ENCODE measurements at places on chromosomes 7 and 10.

- peak; percentile 54 for DNase-seq
These were observed 26.0 kb downstream of the ASB4 start for GRCh38 chr7:95511716-95512260.

GRCh38 chr10:18505456-18506118, 145.8 kb downstream of the NSUN6 start:
- no peak for DNase-seq

- DNase-seq, result no peak
These were observed 31.0 kb downstream of the PPIF start for GRCh38 chr10:79378383-79378646.

DNA sequence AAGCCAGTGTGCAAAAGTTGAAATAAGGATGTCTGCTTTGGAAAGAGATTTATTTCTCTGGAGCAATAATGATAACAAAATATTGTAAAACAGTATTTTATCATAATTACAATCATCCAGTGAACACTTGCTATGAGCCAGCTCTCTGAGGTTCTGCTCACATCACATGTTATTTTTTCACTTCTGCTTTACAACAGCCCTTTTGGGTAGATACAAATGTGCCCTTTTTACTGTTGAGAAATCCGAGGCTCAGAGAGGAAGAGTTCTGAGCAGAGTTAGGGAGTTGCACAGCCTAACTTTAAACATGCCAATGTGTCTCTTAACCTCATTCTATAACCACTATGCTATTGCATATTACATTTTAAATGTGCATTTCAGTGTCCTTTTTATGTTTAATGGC, 232.6 kb upstream of the CDC14C start:
- no peak for DNase-seq

DNA sequence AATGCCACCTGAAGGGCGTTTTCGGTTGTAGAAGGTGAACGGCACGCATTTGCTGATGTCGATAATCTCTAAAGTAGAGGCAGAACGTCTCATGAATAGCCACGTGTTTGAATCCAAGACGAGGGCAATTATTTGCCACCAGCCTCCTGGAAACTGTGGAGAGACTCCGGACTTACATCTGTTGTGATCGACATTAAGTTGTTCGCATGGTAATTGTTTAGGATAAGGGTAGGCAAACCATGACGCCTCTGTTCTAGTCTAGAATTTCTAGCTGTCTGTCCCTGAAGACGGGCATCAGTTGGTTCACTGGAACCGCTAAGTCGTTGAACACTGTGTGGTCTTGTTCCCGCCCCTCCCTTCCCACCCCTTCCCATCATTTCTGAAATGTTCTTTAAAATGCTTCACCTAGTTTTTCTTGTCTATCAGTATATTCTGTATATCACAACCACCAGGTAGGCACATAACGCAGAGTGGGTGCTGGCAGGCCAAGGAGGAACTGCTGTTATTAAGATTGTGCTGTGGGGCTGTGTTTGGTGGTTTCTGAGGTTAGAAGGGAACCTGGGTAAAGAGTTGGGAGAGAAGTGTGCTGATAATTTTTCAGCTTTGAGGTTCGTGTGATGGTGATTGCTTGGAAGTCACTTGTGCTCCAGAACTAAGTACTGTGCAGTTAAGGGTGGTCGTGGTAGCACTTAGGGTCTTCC, 1.2 kb downstream of the UBE3C start:
- no peak for DNase-seq

DNA sequence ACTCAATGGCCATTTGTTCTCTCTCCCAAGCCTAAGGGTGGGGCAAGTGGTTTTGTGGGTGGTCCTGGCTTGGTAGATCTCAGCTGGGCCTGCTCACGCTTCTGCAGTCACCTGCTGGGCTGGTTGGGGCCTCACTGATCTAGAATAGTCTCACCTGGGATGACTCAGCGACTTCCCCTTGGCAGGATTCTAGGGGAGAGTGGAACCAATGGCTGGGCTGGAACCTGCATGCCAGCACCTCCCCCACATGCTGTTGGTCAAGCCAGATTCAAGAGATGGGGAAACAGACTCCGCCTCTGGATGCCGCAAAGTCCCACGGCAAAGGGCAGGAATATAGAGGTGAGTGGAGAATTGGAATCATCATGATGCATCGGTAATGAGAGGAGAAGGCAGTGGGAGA, 292.9 kb upstream of the NPVF start:
- no peak for DNase-seq

- DNase-seq, result no peak
These were observed 15.2 kb upstream of the FZD1 start for GRCh38 chr7:91248996-91249395.

DNA sequence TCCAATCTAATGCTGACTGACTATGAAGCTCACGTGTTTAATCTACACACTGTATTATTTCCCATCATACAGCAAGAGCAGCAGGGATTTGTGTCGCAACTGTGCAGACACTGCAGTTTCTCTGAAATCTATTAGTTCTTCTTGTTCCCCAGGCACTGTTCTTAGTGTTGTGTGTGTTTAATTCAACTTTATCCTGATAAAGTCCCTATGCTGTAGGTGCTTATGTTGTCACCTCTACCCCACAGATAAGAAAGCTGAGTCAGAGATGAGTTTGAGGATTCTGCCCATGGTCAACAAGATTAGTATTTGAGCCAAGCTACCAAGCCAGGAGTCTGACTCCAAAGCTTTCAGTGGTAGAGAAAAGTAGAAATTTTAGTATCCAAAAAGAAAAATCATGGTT, 22.5 kb upstream of the EPHB6 start:
- no peak for DNase-seq

DNA sequence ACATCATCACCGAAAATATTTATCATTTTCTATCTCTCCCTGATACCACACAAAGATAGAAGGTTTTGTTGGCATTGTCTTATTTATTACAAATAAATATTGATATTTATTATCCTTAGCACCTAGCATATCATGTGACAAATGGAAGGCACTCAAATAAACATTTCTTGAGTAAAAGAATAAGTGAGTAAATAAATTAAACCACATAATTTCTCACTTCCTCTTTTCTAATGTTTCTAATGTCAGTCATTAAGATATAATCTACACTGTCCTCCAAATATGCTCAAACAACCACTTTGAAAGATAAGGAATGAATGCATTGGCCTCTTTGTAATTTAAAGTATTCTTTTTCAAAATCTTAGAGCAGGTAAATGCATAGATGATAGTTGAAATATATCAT, 1027.8 kb upstream of the LRRTM3 start:
- no peak for DNase-seq

- no peak for DNase-seq
These were observed 733.1 kb upstream of the C7orf33 start for GRCh38 chr7:147857152-147858140.

- DNase-seq, result peak; percentile 71
These were observed 18.8 kb upstream of the AOAH start for GRCh38 chr7:36742911-36743775.

DNA sequence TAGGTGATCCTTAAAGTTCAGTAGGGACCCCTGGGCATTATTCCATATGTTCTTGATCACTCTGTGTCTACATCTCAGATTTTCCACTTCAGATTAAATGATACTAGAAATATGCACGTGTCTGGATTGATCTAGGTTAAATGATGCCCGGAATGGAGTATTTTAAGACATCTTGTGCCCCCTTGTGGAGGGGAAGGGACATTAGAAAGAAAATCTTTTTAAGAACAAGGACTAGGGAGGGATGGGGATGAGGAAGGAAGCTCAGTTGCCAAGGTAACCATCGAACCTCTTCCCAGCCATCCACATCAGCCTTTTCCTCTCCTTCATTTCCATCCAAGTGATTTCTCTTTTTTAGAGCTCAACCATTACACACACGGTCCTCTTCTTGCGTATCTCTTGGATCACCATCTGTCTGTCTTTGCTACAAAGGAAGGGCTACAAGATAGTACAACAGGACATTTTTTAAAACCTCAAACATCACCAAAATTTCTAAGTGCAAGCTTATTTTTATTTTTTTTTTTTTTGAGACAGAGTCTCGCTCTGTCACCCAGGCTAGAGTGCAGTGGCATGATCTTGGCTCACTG, 40.5 kb downstream of the PRSS2 start:
- no peak for DNase-seq

- DNase-seq, result no peak
These were observed 6.5 kb downstream of the HIPK2 start for GRCh38 chr7:139771001-139771956.

GRCh38 chr7:102065226-102065625, 221.4 kb upstream of the SH2B2 start:
- no peak for DNase-seq

- peak; percentile 21 for DNase-seq
These were observed 43.5 kb downstream of the YKT6 start for GRCh38 chr7:44244282-44244681.

- no peak for DNase-seq
These were observed 27.1 kb upstream of the TTYH3 start for GRCh38 chr7:2604608-2605174.

DNA sequence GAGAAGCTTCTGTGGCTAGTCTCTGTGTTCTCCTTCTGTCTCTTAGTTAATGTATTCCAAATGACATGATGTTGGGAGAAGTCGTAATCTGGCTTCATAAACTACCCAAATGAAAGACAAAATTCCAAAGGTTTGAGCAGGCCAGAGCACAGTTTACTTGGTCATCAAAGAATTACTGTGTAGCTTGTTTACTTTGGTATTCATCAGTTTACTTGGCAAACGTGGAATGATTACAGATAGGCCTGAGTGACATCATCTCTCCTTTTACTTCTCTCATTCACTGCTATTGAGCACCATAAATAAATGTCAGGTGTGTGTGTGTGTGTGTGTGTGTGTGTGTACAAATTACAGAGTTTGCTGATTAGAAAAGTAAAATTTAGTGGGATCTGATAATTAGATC, 327.3 kb downstream of the PHTF2 start:
- no peak for DNase-seq

DNA sequence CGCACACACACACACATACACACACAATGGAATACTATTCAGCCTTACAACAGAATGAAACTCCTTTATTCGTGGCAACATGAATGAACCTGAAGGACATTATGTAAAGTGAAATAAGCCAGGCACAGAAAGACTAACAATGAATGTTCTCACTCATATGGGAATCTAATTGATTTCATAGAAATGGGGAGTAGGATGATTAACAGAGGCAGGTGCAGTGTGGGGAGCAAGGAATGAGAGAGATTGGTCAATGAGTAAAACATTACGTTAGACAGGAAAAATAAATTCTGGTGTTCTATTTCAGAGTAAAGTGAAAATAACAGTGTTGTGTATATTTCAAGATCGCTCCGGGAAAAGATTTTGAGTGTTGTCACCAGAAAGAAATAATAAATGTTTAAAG, 694.5 kb downstream of the NXPH1 start:
- no peak for DNase-seq
